ENCODE measurements at places on chromosomes 4 and X.

GRCh38 chrX:13152518-13153185 lies 108.2 kb upstream of the FAM9C start:
- DNase-seq, result no peak

DNA sequence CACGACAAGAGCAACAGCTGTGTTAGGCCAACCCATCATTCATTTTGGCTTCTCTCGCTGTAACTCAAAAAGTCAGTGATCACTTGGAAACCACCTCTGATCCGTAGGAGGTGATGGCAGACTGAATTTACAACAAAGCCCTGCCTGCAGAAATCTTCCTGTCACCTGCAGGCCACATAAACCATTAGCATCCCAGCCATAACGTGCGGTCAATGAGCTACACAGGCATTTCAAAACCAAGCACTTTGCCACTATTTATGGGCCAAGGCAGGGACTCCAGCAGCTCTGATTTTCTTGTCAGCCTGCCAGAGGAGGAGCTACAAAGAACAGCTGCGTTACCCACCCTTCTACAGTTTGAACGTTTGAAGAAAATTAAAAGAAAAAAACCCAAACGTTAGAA lies 228.1 kb upstream of the PPARGC1A start:
- DNase-seq, result no peak

DNA sequence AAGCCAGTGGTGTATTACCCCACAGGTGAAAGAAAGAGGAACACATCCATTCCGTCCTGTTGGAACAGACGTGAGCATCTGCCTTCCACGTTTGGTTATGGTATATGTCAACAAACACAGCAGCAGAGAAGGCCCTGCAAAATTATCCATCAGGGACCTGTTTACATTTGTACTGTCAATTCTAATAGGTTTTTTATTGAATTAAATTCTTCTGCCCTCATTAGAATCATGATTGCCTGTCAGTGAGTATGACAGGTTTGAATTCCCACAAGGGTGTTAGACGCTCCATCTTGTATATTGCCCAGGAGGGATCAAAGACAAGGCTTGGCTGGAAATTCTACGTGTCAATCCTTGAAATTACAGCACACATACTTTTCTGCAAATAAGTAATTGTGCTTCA lies 339.9 kb upstream of the NOCT start:
- no peak for DNase-seq

- no peak for DNase-seq
These were observed 172.2 kb upstream of the TECRL start for GRCh38 chr4:64581422-64581821.

- DNase-seq, result peak; percentile 2
These were observed 309.9 kb downstream of the DHX15 start for GRCh38 chr4:24274381-24274941.

DNA sequence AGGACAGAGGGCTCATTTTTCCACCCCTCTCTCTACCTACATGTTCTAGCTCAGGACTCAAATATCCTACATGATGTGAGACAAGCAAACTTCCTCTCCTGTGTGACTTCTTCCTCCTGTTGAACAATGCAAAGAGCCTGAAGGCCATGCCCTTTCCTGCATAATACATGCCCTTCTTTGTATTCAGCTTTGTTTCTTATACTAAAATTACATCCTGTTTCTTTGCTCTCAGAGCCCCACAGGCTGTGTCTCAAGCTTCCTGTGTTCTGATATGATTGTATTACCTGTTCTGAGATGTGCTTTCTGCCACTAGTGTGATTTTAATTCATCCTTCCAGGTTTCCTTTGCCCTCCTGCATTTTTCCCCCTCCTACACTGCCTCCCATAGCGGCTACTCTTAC lies 166.4 kb upstream of the AFF2 start:
- no peak for DNase-seq

DNA sequence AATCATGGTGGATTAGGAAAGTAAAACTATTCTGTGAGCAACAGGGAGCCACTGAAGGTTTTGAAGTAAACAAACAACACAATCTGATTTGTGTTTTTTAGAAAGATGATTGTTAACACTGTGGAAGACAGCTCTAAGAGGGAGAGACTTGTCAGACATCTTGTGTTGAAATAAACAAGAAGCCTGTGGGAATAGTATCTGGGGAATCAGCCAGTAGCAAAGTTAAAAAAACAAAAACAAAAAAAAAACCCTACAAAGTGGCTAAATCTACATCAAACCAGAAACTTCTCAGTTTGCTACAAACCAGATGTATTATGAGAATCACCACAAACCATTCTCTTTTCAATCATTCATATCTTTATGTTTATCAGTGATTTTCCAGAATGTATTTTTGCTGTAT lies 125.7 kb upstream of the GPC4 start:
- peak; percentile 4 for DNase-seq

DNA sequence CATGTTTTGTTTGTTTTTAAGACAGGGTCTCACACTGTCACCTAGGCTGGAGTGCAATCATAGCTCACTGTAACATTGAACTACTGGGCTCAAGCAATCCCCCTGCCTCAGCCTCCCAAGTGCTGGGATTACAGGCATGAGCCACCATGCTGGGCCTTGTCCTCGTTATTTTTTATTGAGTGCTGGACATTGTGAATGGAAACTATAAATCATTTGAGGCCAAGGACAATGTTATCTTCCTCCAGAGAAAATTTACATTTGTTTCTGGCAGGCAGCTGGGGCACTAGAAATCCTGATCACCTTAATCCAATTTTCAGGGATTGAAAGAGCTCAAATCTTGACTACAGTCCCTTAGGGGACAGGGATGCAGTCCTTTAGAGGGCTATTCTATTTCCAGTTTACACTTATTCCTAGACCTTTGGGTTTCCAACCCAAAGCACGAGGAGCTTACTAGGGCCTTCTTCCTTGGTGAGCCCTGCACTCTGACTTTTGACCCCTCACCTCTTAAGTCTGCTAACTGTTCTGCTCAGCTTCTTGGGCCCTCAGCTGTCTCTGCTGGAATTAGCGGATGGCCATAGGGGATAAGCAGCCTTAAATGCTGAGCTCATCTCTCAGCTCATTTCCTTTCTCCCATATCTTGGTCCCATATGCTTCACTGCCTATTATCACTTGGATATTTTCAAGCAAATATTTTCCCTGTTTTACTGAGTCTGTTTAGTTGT lies 23.0 kb upstream of the PDZD4 start:
- no peak for DNase-seq

GRCh38 chrX:23435108-23435507 lies 100.5 kb downstream of the PTCHD1 start:
- no peak for DNase-seq

DNA sequence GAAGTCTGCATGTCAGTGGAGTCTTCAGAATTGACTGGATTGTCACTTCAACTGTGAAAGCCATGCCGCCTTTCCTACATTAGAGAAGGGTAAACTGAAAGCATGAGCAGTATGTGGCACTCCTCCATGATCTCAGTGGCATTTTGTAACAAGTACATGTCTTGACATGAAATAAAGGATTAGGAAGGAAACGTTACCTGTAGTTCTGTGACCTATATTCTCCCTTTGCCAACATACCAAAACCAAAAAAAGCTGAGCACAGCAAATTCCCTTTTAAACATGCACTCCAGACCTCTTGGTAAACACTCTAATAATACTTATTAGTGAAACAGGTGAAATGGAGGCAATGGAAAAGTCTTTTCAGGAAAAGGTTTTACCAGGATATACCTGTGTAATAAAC lies 344.2 kb downstream of the GRIA2 start:
- no peak for DNase-seq

DNA sequence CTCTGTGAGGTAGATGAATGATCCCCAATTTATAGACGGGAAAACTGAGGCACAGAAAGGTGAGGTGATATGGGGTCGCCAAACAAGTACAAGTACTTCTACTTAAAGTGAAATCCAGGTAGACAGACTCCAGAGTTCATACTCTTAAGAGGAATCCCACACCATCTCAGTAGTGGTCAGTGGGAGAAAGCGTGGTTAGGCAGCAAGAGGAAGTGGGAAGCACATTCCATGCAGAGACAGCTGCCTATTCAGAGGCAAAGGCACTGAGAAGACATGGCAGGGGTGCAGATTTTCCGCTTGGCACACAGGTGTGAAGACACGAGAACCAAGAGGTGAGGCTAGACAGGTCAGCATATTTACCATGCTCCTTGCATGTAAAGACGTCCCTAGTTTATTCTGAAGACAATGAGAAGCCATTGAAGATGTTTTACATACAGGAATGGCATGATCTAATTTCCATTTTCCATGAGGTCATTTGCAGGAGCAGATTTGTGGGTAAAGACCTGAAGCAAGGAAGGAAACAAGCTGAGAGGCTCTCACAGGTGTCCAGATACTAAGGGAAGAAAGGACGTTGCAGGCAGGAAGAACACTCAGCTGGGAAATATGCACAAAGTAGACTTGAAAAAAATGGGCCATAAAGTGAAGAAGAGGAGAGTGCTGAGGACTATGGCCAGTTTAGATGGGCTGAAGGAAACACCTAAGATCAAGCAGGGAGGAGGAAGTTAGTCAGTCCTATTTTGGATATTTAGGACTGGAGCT lies 17.3 kb upstream of the CLNK start:
- no peak for DNase-seq

DNA sequence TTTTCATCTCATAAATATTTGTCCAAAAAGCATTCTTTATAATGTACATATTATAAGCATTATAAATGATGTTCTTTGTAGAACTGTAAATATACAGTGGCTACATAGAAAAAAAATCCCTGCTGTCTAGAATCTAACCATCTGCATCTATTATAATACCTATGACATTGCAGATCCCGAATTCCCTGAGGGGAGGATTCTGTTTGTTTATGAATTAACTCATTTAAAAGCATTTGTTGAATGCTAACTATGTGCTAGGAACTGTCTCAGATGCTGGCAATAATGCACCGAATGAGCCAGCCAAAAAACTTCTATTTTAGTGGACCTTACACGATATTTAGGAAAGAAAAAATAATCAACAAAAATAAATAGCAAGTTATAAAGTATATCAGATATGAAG lies 189.6 kb downstream of the PACRGL start:
- peak; percentile 12 for DNase-seq

DNA sequence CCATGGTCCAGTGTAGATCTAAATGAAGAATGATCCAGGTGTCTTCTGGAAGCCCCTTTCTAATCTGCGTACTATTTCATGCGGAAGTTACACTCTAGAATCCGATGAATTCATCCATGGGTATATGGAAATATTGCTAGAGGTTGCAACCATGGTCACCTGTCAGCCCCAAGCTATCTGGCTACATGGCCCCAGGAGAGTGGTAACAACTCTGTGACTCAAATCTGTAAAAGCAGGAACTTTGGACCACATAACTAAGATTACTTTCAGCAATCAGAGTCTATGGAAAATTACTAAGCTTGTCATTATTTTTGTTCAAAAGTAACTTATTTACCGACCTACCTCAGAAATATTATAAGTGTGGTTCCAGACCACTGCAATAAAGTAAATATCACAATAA lies 150.6 kb upstream of the MED14 start:
- no peak for DNase-seq

- DNase-seq, result no peak
These were observed 39.9 kb downstream of the SAT1 start for GRCh38 chrX:23822841-23823240.

GRCh38 chr4:5340991-5341451 lies 289.7 kb downstream of the STK32B start:
- no peak for DNase-seq

GRCh38 chr4:116401293-116401692 lies 684.1 kb downstream of the TRAM1L1 start:
- no peak for DNase-seq

DNA sequence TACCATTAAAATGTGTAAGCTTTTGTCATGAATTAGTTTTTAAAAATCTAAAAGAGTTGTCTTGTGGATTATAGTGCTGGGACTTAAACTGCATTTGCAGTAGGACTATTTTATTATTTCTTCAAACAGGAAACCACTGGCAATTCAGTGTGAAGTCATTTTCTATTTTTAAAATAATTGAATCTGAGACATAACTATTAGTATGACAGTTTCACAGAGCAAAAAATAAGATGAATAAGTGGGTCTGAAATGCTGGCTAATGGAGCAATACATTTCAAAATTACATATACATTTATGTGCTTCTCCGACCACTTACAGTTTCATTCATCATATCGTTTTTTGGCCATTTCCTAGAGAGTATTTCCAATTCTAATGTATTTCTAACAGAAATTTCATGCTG lies 75.3 kb upstream of the RAPGEF2 start:
- no peak for DNase-seq
